Pancreas (tissue), 10 donors: ENCODE measurements at places on chromosomes 11 and 22. TPM values are rescaled to one million over a fixed set of nuclear protein-coding genes. Genes with fewer than 3 reads are reported as not detected.

OR5P2 gene
- polyA plus RNA-seq: not detected

FGF19 gene
- not detected for polyA plus RNA-seq

ALDH3B1 gene
- 9.5 TPM for polyA plus RNA-seq

INS gene
- 71,280 TPM for polyA plus RNA-seq

MCAM gene
- polyA plus RNA-seq: 20.3 TPM

WT1 gene
- 0.53 TPM for polyA plus RNA-seq

EFEMP2 gene
- polyA plus RNA-seq: 38.3 TPM

LMO1 gene
- polyA plus RNA-seq: 1.3 TPM

RAC2 gene
- 3.7 TPM for polyA plus RNA-seq

FANCF gene
- polyA plus RNA-seq: 9.7 TPM

DBX1 gene
- not detected for polyA plus RNA-seq

OR8G5 gene
- polyA plus RNA-seq: not detected

CDC42EP2 gene
- polyA plus RNA-seq: 4.8 TPM

LRRC75B gene
- 101 TPM for polyA plus RNA-seq

SORL1 gene
- polyA plus RNA-seq: 2.7 TPM

KCNK7 gene
- polyA plus RNA-seq: 1.6 TPM

XBP1 gene
- polyA plus RNA-seq: 250 TPM

OR8B8 gene
- polyA plus RNA-seq: not detected

GLB1L2 gene
- 10.1 TPM for polyA plus RNA-seq

ACRV1 gene
- not detected for polyA plus RNA-seq

OR8D1 gene
- not detected for polyA plus RNA-seq

UCP3 gene
- polyA plus RNA-seq: 2.0 TPM

JHY gene
- polyA plus RNA-seq: 1.1 TPM

ACR gene
- 0.34 TPM for polyA plus RNA-seq

CFAP300 gene
- 1.2 TPM for polyA plus RNA-seq

TMEM218 gene
- polyA plus RNA-seq: 11.4 TPM

DNHD1 gene
- polyA plus RNA-seq: 9.5 TPM

ARSA gene
- polyA plus RNA-seq: 119 TPM

SLC37A2 gene
- polyA plus RNA-seq: 0.61 TPM
